ENCODE measurements at places on chromosomes 11 and 22.
A peak's percentile ranks its signal among the peaks of the same experiment; 100 is the strongest.

DNA sequence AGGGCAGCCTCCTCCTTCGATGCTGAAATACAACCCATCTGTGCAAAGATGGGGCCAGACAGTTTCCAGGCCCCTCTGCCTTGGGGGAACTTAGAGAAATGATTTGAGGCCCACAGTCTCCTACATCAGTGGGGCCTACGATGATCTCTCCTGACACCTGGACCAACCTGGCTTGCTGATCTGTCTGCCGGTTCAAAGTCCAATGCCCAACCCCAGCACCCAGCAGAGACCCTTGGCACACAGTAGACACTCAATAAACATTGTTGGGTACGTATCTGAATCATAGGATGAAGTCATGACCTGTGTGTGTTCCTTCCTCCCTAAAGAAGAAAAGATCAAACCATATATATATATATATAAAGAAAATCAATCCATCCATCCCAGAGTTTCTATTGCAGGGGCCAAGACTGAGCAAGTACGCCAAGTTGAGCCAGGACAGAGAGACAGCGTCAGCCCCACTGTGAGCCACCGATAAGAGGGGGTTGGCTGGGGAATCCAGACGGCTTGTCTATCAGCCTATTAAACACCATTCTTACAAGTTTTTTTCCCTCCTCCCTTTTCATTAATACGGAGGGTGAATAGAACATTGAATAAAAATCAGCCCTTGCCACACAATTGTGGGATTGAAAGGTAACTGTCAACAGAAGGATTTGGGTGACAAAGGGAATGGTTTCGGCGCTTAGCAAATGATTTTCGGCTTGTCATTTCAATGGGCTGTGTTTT, 244.1 kb downstream of the MN1 start:
- no peak for DNase-seq

DNA sequence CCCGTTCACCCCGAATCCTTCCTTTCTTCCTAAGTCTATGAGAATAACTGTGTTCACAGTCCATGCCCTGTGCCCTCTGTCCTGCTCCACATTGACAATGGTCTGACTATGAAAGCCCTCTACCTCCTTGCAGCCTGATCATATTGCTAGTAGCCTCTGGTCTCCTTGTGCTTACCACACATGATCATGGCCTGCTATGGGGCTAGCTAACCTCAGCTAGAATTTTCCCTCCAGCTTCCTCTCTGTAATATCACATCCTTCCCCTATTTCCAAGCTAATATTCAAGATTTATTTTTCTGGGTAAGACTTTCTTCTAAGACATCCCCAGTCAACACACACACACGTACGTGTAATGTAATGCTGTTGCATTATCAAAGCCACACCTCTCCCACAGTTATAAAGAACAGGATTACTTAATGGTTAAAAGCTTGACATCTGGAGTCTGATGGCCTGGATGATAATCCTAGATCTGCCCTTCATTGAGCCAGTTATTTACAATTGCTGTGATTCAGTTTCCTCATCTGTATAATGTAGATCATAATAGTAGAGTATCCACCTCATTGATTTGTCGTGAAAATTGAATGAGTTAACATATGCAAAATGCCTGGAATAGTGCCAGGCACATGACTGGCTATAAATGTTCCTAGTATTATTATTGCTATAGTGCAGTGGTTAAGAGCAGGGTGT, 214.4 kb upstream of the BLID start:
- DNase-seq: no peak

GRCh38 chr11:64305691-64306562, 603 bp downstream of the ESRRA start:
- peak; percentile 49 for DNase-seq

GRCh38 chr11:111819161-111819828, 52.1 kb downstream of the ALG9 start:
- no peak for DNase-seq

DNA sequence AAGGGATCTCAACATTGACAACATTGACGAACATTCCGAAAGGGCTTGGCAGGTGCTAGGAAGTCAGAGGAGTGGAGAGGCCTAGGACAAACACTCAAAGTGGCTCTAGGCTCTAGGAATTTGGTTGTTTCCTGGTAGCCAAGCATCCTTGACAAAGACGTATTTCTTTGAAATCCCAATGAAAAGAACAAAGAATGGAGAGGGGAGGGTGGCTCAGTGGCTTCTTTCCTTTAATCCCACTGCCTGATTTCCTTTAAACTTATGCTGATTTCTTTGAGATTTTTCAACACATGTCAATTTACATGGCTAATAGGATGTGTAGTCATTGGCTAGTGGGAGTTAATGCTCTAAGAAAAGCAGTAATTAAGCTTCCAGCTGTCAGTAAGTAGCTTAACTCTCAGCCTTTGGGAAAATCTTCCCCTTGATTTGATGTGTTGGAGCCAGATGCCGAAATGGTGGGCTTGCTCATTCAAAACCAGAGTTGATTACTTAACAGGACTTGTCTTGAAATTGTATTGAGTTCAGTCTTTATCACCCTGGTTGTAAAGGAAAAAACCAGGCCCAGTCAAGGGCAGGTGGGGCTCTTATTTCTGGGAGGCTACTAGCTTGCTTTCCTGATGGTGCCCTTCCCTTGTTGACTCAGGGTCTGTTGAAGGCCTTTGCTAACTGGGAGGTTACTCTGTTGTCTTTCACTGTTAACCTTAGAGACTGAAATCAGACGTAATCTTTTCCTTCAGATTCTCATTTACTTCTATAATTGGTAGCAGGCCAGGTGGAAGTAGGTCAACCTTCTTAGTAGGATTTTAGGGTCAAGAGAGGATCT, 44.6 kb upstream of the SORL1-AS1 start:
- DNase-seq: no peak

DNA sequence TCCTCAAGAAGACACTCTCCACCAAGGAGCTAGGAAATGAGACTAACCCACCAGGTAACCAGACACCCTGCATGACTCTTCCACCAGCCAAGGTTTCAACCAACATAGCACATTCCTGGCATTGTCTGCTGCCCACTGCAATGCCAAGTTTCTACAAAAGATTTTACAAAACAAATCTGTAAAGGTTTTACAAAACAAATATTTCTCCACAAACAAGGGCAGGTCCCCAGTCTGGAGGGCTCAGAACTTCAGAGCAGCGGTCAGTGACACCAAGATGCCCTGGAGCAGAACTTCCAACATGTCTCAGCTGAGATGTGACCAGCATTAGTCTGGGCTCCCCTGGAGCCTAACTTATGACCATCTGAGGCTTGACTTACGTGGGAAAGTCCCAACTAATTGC, 14.0 kb downstream of the GALNT18 start:
- DNase-seq: no peak

DNA sequence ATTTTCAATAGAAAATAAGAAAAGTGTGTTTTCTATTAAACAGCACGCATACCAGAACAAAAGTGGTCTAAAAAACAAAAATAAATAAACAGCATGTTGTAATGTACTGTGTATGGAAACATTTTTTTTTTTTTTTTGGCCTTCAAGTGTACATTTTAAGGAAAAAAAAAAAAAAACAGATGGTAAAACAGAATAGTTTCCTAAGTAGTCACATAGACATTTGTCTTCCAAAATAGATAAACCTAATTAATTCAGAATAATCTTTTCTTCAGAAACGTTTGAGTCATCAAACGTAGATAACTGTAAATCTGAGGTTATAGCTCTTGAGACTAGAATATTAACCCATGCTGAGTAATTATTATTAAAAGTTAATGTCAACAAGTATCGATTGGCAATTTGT, 396 bp upstream of the CFAP300 start:
- DNase-seq: no peak

- DNase-seq: no peak
Observed at GRCh38 chr22:44439356-44440223, 58.4 kb downstream of the RTL6 start.

DNA sequence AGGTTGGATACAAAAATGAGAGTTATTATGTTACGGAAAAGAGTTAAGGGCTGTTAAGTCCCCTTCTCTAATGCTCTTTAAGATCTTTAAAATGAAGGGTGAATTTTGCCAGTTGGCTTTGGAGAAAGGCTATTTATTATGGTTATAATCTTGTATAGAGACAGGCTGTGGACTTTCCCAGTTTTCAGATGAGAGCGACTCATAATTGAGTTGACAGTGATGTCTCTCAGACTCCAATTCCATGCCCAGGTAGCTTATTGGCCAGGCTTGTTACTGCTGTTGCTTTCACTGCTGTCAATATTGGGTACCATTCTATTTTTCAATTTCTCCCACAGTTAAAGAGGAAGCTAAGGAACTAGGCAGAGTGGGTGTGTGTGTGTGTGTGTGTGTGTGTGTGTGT, 13.1 kb downstream of the ENDOD1 start:
- no peak for DNase-seq

GRCh38 chr11:5719703-5720495, 16.3 kb upstream of the OR56B1 start:
- DNase-seq: no peak

DNA sequence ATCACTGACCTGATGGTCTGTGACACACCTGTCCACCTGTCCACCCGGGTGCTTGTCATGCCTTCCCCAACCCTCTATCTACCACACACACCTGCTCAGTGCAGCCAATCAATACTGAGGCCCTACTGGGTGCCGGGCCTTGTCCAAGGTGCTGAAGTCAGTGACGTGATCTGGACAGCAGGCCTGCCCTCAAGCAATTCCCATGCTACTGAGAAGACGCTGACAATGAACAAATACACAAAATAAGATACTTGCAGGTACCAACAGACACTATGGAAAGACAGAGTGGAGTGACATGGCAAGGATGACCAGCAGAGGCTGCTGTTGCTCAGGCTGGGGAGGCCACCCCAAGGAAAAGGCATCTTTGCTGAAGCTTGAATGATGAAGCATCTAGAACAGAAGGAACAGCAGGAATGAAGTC, 21.2 kb downstream of the PLAAT3 start:
- DNase-seq: no peak

Data from stimulated activated effector memory CD8-positive, alpha-beta T cell treated with anti-CD3 and anti-CD28 coated beads, Interleukin-12 subunit alpha, Interleukin-12 subunit beta, amount 100 ng/mL, for 72 hours (primary cell).